ENCODE measurements at places on chromosomes 11 and 22.

DNA sequence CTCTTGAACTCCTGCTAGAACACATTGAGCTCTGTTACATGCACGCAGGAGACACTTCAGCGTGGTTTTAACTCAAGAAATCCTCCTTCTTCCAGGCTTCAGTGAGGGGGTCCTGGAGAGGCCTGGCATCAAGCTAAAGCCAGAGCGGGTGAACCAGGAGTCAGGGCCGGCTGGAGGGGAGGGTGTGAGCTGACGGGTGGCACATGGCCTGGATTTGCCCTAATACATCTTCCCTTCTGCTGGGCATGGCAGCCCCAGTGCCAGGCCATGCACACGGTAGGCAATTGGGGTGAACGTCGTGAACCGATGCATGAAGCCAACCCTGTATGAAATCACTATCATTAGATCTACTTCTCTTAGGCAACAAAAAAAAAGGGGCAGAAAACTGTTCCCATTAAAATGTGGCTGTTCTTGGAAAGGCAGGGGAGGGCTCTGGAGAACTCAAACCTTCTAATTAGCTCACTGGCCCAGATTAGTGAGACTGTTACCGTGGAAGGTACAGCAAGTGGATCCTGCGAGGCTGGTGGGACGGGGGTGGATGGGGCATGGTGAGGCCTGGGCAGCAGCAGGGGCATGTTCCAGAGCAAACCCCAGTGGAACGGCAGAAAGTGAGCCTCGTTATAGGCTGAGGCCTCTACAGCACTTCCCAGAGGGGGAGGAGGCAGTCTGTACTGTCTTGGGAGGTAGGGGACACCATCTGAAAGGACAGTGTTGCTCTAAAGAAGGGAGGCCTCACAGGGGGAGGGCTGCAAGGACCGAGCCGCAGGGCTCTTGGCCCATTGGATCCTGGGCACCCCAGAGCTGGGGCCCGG is 10.6 kb downstream of the IFT27 start:
- DNase-seq: no peak

- no peak for DNase-seq
Measured at GRCh38 chr11:131914361-131914774, 544.0 kb downstream of the NTM start.

DNA sequence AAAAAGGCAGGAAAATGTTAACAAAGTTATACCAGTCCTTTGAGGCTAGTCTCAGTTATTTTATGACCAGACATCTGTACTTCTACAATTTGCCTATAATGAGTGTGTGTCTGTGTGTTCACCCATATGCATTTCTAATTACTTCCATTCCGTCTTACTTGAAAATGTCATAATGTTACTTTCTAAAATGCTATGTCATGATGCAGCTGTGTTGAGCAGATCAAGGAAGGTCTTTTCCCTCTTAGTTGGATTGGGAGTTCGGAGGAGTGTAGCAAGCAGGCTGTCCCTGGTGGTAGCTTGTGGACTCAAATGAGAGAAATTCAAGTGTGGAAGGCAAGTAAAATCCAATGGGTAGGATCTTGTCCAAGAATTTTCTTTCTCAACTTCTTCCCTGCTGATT is 3.0 kb downstream of the SNX19 start:
- no peak for DNase-seq

DNA sequence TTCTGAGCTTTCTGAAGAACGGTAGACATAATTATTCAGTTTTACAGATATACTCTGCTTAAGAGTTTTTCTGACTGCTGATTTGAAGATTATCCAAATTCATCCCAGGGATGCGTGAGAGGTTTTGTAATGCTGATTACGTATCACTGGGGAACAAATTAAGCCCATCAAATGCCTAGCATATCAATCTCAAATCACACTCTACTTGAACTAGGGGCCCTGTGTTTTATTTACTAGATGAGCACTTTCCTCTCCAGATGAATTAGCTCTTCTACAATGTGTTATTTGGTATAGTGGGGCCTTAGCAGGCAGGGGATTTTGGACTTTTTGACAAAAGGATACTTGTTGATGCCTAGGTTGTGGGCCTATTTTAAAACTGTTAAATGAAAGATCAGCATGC is 177.9 kb downstream of the JRKL start:
- no peak for DNase-seq

GRCh38 chr11:128172046-128172878 is 415.1 kb downstream of the ETS1 start:
- peak; percentile 93 for DNase-seq

DNA sequence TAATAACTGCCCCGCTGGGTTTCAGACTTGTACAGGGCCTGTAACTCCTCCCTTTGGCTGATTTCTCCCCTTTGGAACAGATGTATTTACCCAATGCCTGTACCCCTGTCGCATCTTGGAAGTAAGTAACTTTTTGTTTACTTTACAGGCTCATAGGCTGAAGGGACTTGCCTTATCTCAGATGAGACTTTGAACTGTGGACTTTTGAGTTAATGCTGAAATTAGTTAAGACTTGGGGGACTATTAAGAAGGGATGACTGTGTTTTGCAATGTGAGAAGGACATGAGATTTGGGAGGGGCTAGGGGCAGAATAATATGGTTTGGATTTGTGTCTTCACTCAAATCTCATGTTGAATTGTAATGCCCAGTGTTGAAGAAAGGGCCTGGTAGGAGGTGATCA is 62.0 kb downstream of the TRPC6 start:
- no peak for DNase-seq

GRCh38 chr11:105907319-105907718 is 114.7 kb downstream of the MSANTD4 start:
- DNase-seq: no peak

- DNase-seq: no peak
Measured at GRCh38 chr22:32996702-32997101, 61.5 kb downstream of the SYN3 start.

DNA sequence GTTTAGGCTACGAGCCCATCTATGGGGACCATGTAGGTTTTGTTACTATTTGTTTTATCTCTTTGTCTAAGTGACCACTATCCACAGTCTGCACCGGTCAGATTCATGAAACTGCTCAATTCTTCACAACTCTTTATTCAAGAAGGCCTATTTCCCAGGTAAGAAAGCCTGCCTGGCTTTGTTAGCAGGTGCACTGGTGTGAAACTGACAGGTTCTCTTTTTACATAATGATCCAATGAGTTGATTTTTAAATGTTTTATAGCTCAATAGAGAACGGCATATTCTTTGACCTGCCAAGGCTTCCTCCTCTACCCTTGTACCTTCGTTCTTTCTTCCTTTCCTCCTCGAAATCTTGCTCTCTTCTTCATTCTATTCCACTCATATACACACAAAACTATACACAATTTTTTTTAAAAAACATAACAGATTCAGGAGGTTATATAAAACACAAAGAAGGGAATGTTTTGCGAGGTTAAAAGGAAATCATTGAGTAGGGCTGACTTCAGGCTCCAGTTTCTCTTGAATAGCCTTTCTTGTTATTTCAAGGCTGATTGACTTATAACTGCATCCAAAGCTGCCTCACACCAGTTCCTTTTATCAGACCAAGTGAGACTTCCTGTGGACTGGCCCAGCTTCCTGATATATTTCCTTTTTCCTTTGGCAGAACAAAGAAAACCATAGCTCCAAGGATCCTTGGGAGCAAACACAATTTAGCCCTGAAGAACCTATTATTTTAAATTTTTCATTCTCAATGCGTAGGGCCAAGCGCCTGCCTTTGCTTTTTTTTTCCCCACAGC is 11.4 kb downstream of the FLI1 start:
- no peak for DNase-seq

GRCh38 chr22:35467681-35468434 is 67.9 kb downstream of the MCM5 start:
- no peak for DNase-seq

DNA sequence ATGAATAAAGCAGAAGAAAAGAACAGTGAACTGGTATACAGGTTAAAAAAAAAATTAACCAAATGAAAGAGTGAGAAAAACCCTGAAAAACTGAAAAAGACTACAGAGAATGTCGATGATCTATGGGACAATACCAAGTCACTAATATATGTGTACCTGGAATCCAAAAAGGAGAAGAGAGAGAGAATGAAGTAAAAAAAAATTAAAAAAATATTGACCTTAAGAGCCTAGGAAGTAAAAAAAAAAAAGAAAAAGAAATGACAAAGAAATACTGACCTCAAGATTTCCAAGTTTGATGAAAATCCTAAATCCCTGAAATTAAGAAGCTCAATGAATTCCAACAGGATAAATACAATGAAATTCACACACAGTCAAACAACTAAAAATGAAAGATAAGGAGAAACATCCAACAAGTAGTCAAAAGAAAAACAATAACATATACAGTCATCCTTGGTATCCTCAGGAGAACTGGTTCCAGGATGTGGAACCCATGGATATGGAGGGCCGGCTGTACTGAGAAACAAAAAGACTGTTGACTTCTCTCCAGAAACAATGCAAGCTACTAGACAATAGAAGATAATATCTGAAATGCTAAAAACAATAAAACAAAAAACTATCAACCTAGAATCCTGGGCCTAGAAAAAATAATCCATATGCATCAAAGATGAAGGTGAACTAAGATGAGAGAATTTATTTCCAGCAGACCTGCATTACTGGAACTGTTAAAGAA is 33.5 kb upstream of the SERPIND1 start:
- DNase-seq: no peak

DNA sequence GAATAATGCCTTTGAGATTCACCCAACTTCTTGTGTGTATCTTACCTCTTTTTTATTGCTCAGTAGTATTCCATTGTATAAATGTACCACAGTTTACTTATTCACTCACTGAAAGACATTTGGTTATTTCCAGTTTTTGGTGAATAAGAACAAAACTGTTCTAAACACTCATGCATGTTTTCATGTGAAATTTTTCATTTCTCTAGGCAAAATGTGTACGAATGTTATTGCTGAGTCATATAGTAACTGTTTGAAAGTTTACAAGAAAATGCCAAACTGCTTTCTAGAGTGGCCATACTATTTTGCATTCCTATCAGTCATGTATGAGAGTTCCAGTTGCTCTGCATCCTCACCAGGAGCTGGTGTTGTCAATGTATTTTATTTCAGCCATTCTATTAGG is 8.8 kb upstream of the EMSY start:
- DNase-seq: no peak

DNA sequence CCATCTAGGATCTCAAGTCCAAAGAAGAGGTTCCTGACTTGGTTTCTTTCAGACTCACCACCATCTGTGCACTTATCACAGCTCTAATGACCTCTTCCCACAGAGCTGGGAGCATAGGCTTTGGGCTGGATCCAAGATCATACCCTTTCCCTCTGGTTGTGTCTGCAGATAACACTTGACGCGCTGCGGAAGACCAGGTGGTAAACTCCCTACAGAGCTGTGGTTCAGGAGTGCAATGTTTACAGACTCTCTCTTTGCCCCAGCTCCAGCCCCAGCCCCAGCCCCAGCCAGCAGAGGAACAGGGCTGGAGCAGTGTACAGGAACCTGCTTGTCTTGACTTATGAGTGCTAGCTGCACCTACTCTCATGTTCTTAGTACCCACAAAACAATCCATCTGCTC is 274.4 kb upstream of the SYN3 start:
- no peak for DNase-seq

- no peak for DNase-seq
Measured at GRCh38 chr11:20093775-20094174, 66.5 kb downstream of the DBX1 start.

DNA sequence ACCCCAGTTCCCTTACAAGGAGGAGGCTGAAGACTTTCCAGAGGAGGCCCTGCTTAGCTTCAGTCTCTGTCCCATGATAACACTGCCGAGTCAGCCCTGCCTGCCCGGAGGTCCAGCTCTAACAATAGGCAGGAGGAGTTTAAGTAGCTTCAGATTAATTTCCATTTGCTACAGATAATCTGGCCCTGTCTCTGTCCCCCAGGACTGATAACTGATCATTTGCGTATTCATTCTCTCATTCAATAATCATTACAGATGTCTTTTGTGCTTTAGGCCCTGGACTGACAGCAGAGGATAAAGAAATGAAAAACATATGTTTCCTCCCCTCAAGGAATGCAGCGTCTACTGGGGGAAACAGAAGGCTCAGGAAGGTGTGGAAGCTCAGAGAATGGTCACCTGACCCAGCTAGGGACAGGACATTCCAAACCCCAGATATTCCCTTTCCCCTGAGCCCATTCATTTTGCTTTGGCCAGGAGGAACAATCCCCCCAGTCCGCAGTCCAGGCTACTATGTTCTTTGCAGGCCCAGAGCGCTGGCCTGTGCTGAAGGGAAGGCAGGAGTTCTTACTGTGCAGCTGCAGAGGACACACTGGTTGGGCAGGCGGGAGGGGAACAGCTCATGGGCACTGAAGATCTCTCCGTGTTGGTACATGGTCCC is 20.8 kb downstream of the CHRDL2 start:
- DNase-seq: no peak

GRCh38 chr11:65857500-65857852 is 504 bp downstream of the CFL1 start:
- peak; percentile 64 for DNase-seq

DNA sequence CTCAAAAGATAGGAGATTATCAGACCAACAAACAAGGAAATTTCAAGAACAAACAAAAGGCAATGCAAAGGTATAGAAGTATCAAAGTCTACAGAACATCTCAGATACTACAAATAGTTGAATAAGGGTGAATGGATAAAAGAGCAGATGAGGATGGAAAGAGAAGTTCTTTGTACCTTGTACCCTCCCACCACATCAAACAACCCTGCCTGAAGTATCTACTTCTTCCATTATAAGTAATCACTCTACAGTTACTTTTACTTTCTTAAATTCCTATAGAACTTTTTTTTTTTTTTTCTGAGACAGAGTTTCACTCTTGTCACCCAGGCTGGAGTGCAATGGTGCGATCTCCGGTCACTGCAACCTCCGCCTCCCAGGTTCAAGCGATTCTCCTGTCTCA is 35.1 kb downstream of the MTMR2 start:
- DNase-seq: no peak

- DNase-seq: no peak
Measured at GRCh38 chr11:55658031-55658573, 3.9 kb upstream of the OR4C6 start.

- no peak for DNase-seq
Measured at GRCh38 chr11:131683666-131684065, 313.3 kb downstream of the NTM start.

DNA sequence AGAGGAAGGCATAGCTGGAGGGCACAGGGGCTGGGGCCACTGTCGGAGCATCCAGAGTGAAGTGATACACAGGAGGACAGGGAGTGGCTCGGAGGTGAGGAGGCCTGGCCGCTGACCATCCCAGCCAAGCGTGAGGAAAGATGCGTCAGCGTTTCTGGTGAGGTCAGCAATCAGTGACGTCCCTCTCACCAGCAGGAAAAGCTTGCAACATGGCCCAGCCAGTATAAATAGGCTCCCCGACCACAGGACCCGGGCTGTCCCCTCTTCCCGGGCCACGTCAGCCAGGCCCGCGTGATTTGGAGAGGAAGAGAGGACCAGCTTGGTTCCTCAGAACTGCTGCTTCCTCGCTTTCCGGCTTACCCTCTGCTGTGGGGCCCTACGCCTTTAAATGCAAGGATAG is 4.2 kb upstream of the OSM start:
- no peak for DNase-seq

All from activated CD4-positive, alpha-beta T cell treated with anti-CD3 and anti-CD28 coated beads, Interleukin-2, amount 50 U/mL, for 4 hours (primary cell).